ENCODE measurements at places on chromosomes 5 and 9.
A peak's percentile ranks its signal among the peaks of the same experiment; 100 is the strongest.

DNA sequence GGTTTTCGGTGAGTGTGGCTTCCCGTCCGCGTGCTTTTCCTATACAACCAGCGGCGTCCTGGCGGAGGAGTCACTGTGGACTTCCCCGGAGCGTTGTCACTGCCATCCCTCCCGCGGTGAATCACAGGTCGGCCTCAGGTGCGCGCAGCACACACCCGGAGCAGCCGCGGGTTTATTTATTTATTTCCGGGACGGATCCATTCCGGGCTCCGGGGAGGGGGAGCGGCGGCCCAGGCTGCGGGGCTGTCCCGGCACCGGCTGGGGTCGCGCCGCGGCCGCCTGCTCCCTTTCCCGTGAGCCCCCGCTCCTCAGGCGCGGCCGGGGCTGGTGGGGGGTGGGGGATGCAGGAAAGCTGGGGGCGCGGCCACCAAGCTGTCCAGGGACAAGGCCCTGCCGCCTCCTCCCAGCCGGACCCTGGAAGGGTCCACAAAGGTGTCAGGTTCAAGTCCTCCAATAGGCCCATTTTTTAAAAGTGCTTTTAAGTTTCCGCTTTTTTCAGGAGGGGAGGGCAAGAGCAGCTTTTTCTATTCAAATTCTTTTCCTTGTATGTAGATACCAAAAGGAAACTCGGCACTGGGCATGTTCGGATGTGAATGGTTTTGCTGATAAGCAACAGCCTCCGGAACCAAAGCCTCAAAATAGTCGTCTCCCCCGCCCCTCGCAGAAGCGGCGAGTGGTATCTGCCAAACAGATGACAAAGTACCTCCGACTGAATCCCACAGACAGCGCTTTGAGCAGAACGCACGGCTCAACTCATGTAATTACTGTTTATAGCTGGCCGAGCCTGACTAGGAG is 192.5 kb downstream of the CD180 start:
- DNase-seq = peak; percentile 67

DNA sequence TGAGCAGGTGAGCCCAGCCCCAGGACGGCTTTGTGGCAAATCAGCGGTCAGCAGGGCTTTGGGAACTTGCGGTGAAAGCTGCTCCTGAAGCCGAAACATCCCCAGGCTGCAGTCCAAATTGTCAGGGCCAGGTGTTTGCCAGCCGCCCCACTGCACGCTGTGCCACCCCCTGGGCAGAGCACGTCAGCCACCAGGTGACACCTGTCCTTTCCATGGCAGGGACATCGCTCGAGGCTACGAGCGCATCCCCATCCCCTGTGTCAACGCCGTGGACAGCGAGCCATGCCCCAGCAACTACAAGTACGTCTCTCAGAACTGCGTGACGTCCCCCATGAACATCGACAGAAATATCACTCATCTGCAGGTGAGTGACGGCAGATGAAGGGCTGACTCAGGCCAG is 64.4 kb upstream of the CACNA1B start:
- no peak for DNase-seq

DNA sequence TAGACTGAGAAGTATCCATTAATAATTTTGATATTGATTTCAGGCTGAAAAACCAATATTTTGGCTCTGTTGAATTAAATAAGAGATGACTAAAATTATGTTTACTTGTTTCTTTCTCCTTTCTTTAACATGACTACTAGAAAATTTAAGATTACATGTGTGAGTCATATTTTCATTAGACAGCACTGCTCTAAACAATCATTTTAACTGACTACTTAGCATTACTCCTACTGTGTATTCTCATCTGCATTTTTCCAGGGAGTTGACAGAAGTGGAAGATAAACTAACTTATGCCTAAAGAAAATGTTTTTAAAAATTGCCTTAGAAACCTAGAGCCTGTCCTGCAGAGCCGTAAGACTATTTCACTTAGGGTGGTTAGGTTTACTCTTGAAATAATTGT is 29.1 kb downstream of the TNC start:
- DNase-seq = no peak

- no peak for DNase-seq
These were observed 24.4 kb upstream of the ANXA6 start for GRCh38 chr5:151181818-151182523.

- peak; percentile 84 for DNase-seq
These were observed 242.2 kb downstream of the SMARCA2 start for GRCh38 chr9:2257248-2257929.
